Left ventricle myocardium inferior (tissue), 1 donor: ENCODE measurements at places on chromosomes 11 and 22.

GRCh38 chr11:27871056-27871455 is 170.8 kb upstream of the BDNF start:
- no peak for DNase-seq

GRCh38 chr22:31639436-31640039 is 22.5 kb downstream of the PISD start:
- no peak for DNase-seq

DNA sequence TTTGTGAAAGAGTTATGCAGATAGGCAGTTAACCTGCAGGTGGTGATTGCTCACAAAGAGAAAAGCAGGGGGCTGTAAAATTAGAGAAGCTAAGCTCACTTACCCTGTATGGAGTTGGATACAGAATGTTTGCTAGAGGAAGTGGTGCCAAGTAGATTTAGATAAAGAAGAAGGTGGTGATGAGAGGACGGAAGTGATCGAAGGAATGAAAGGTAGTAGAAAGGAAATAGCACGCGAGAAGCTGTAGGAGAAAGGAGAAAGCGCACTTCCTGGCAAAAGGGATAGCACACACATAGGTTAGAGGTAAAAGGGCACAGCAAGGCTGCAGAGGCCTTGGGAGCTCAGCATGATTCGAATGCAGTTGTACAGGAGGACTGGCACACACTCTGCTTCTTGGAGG is 87.3 kb upstream of the CTSC start:
- no peak for DNase-seq

GRCh38 chr11:62883673-62884072 is 3.0 kb downstream of the SLC3A2 start:
- no peak for DNase-seq

- no peak for DNase-seq
These were observed 7.5 kb upstream of the SIDT2 start for GRCh38 chr11:117171007-117171403.

DNA sequence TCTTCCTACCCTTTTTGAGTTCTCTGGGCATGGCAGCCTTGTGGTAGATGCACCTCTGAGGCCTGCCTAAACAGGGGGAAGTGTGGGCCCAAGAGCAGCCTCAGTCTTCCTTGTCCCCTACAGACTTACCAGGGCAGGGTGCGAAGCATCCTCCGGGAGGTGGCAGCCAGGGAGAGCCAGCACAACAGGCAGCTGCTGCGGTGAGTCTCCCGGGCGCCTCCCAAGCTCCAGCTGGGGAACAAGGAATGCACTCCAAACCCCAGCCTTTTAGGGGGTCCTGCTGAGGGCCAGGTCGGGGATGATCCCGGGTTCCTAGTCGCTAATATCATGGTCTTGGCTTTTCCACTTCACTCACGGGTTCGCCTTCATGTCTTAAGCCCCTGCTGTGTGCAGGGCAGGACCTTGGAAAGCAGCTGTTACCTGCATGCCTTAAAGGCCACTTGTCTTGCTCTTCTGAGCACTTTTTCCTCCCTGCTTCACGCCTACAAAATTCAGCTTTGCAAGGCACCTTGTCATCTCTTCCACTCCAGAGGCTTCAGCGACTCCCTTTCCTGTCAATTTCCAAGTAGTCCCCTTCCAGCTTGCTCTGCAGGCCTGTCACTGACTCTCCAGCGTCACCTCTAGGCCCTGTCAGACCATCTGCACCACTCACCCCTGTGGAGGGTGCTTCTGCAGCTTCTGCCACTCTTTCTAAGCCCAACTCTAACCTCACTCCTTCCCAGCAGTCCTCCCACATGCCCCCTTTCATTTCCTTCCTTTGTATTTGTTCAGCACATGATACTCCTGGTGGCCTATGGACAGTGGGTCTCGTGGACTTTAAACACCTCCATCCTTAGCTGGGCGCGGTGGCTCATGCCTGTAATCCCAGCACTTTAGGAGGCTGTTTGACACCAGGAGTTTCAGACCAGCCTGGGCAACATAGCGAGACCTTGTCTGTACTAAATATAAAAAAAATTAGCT is 57.0 kb downstream of the PISD start:
- no peak for DNase-seq

DNA sequence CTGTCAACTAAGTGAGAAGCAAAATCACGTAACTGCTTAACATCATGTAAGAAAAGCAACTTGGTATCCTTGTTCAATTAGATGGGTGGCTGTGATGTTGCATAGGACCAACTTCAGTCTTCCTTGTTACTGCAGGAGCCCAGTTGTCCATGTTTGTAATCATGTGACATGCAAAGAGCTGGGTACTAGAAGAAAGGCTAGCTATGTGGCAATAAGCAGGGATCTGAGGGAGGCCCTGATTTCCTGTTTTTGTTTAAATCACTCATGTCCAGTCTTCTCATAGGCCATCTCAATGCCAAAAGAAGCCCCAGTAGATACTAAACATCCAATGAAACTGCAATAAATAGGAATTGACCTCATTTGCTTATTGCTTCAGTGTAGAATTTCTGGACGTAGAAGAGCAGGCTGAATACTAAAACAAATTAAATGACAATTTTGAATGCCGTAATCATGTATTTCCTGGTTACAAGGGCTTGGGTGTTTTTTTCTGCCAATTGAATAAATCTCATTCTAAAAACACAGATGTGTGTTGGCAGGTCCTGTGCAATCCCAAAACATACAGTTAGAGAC is 140.8 kb upstream of the ARHGAP20 start:
- DNase-seq: no peak

DNA sequence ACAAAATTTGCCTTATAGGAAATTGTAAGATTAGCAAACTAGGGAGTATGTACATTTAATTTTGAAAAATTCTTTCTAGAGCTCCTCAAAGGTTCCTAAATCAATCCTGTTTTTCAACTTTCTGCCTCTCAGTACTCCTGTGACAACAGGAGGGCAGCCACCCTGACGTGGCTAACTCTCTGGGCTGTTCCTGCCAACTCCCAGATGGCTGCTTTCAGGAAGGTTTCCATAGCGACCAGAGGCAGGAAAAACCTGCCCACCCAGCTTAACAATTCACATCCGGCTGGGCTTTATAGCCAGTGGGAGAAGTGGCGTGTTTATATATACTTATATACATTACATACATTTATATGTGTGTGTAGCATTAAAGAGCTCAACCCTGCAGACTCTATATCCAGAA is 26.5 kb downstream of the SGSM3 start:
- DNase-seq: no peak

DNA sequence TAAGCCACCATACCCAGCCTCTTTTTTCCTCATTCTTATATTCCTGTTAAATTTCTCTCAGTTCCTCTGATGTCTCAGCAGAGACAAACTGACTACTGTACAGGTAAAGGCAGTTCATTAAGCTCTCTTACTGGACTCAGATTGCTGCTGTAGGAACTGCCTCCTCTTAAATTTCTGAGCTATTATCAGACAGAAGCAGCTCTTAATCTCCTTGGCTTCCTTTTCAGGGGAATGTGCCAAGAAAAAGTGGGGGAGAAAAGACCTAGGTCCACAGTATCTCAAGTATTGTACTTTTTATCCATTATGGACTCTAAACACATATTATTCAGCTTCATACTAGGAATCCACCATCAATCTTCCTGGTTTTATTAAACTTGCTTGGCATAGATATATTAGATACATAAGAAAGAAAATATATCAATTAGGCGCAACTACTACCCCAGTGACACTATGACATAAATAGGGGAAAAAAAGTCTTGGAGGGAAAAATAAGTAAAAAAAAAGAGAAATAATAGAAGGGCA is 26.1 kb downstream of the MRTFA start:
- DNase-seq: no peak

DNA sequence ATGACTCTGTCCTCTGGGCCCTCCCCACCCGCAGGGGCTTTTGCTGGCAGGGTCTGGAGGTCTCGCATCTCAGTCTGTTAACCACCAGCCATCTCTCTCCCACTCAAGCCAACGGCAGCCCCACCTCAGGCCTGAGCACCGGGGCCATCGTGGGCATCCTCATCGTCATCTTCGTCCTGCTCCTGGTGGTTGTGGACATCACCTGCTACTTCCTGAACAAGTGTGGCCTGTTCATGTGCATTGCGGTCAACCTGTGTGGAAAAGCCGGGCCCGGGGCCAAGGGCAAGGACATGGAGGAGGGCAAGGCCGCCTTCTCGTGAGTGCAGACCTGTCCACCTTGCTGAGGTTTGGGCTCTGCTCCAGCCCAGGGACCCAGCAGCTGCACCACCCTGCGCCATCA is 44.3 kb upstream of the TTC12 start:
- DNase-seq: no peak

GRCh38 chr11:114827736-114828135 is 149.4 kb downstream of the NXPE2 start:
- DNase-seq: no peak
